ENCODE measurements at places on chromosomes 2 and 18.
A peak's percentile ranks its signal among the peaks of the same experiment; 100 is the strongest.

DNA sequence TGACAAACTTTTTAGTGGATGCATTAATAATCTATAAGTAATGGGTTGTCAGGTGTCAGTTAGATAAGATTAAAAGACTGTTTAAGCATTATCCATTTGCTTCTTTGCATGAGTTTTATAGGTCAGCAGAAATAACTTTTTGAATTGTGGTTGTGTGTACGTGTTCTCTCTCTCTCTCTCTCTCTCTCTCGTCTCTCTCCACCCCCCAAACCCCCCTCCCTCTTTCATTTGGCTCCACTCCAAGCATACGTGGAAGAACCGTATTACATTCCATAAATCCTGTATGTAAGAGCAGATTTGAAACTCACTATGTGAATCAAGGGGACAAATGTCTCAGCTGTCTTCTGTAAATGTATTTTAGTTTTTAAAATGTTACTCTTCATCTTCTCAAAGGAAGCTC lies 120.2 kb downstream of the MEIS1 start:
- DNase-seq, result no peak

DNA sequence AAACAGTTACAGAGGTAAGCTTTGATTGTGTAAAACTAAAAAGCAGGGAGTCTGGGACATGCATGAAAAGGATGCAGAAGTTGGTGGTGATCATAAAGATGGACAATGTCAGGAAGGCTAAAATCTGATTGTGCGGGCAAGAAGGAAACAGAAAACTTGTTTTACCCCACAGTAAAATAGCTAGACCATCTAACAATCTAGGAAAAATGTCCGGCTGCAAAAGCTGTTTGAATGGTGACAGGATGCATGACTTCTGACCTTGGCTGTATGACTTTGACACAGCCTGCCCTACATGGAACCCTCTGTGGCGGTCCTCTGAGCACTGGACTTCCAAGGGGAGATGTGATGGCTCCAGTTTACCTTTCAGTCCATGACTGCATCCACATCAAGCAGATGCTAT lies 93.6 kb downstream of the RAPH1 start:
- no peak for DNase-seq

GRCh38 chr2:117519238-117519637 lies 295.3 kb upstream of the DDX18 start:
- DNase-seq, result no peak

DNA sequence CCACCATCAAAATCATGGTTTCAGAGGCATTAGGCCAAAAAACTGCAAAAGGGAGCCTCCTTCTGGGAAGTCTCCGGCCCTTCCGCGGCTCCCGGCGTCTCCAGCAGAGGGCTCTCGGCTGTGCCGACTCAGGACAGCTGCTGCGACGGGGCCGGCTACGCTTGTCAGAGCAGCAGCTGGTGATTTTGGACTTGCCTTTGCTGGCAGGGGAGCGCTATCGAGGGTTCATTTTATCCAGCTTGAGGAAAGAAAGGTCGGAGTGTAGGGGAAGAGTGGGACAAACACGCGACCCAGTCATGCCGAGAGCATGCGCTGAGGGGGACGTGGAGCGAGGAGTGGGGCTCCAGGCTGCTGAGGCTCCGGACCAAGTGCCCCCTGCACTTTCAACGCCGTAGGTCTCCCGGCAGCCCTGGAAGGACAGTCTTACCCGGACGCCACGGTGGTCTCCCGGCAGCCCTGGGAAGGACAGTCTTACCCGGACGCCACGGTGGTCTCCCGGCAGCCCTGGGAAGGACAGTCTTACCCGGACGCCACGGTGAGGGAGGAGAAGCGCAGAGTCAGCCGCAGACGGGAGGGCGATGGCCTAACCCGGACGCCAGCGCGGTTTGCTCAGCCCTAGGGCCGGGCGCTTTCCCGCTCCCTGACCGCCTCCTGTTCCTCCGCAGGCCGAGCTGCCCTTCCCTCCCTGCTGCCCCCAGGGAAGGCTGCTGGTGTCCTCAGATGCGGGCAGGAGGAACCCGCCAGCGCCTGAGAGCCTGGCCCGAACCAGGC lies 21.7 kb downstream of the DDX18 start:
- peak; percentile 29 for DNase-seq

DNA sequence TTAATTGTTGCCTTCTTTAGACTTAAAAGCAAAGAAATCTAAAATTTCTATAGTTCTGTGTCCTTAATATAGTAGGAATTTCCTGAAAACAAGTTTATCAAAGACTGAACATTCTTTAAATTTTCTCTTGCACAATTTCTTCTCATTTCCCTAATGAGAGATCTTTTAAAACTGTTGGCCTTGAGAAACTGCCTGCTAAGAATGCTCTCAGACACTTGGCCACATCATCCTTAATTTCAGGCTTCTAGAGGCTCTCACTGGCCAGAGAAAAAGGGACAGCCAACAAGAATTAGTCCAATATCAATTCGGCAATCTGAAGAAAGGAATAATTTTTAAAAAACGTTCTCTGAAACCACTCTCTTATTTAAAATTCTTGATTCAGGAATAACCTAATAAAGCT lies 167.0 kb upstream of the CREB1 start:
- DNase-seq, result no peak

DNA sequence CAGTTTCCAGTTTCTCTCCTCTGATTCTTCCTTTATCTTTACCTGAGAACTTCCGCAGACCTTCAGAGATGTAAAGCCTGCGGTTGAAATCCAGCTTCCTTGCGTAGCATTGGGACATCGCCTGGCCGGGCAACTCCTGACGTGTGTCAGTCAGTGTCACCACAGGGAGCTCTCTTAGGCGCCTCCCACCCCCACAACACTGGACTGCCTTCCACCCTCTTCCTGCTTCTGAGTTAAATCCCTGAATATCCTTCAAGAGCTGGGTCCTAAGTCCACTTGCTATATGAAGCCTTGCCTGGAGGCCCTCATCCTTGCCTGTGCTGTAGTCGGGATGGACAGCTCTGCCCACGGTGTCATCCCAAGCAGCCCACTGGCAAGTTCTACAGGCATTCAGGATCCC lies 179.4 kb downstream of the SEPTIN10 start:
- no peak for DNase-seq

GRCh38 chr2:149783284-149783683 lies 195.7 kb upstream of the MMADHC start:
- DNase-seq, result no peak

GRCh38 chr2:8932702-8933101 lies 70.8 kb downstream of the MBOAT2 start:
- no peak for DNase-seq

DNA sequence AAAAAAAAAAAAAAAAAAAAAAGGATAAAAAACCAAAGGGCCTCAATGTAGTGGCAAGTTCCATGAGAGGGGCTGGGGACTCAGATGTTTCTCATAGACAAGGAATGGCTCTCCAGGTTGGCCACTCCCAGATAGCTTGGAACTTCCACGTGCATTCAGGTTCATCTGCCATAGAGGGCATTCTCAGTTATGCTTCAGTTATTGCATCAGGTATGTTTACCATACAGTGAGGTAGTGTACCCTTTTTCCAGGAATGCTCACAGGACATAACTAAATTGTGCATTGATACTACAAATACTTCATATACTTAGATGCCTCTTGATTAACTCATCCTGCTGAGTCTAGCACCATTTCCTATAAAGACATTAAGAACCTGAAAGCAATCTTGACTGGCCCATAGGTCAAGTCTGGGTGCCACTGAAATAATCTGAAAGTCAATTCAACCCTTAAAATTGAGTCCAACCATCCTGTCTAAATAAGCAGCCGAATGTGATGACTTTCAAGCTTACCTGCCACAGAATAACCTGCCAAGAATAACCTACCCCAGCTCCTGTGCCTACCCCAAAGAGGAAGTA lies 14.6 kb upstream of the KLHL23 start:
- DNase-seq, result no peak

DNA sequence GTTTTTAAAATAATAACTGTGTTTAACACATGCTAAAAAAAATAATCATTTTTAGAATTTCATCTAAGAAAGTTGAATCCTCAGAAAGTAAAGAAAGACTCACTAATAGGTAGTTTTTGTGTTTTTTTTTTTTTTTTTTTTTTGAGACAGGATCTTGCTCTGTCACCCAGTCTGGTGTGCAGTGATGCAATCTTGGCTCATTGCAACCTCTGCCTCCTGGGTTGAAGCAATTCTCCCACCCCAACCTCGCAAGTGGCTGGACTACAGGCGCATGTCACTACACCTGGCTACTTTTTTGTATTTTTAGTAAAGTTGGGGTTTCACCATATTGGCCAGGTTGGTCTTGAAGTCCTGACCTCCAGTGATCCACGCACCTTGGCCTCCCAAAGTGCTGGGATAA lies 7.1 kb downstream of the CKAP2L start:
- DNase-seq, result no peak

DNA sequence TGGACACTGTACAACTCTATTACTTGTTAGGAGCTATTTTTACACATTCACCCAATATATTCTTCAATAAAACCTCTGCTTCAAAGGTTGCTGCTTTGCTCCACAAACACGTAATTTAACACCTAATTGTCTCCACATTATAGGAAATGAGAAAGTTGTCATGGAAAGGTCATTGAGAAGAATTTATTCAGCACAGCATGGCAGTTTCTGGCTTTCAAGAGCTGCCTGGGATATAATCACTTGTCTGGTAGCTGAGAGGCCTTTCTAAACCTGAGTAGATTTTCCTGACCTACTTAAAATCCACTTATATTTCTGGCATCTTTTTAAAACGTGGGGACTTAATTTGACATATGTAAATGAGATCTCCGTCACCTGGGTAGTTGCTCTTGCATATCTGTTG lies 216.1 kb downstream of the ZNF804A start:
- DNase-seq, result no peak

GRCh38 chr2:177667626-177668025 lies 275.1 kb downstream of the AGPS start:
- no peak for DNase-seq

DNA sequence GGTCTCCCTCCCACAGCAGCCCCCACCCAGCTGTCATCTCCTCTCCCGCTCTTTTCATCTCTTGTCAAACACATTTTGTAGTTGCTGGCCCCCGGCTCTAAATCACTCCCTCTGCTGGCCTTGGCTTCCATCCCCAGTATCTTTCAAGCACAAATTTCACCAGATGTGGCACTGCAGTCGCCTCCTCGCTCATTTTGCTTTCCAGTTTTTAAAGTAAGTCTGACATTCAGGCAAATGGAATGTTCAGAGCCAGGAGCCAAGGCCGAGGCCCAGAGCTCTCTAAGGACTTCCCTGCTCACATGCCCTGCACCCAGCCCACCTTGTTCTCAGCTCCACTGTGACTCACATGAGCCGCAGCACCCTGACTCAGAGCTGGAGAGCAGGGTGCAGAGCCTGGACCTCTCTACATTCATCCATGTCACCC lies 158.4 kb downstream of the GALNT14 start:
- peak; percentile 33 for DNase-seq

DNA sequence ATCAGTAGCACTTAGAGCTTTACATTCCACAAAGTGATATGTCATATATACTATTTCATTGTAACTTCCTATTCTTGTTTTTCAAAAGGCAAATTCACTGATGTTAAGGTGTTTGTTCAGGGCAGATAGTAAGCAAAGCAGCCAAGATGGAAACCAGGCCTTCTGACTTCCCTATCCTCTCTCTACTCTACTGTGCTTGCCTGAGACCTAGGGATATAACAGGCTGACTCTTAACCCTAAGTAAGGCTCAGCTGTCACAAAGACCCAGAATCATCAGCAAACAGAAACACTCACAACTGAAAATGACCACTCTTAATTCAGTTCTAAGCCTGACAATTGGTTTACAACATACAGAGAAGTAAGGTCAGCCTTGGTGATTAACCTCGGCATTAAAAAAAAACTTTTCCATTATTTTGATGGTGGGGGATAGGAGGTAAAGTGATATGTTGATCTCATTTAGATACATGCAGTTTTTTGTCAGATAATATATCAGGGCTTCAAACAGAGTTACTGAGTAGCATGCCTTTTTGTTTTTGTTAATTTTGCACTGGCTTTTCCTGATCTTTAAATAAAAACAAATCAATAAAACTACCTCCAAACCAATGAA lies 95.4 kb upstream of the CHRNA1 start:
- DNase-seq, result no peak

DNA sequence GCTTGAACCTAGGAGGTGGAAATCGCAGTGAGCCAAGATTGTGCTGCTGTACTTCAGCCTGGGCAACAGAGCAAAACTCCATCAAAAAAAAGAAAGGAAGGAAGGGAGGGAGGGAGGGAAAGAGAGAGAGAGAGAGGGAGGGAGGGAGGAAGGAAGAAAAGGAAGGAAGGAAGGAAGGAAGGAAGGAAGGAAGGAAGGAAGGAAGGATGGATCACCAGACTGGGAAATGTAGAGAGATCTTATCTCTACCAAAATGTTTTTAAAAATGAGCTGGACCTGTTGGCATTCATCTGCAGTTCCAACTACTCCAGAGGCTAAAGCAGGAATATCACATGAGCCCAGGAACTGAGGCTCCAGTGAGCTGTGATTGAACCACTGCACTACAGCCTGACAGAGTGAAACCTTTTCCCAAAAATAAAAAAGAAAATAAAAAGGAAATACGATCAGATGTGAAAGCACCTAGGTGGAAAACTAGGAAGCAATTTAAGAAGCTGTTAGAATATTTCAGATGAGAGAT lies 239.4 kb downstream of the CDH7 start:
- no peak for DNase-seq

- no peak for DNase-seq
These were observed 132.3 kb downstream of the RTP5 start for GRCh38 chr2:242001853-242002252.

DNA sequence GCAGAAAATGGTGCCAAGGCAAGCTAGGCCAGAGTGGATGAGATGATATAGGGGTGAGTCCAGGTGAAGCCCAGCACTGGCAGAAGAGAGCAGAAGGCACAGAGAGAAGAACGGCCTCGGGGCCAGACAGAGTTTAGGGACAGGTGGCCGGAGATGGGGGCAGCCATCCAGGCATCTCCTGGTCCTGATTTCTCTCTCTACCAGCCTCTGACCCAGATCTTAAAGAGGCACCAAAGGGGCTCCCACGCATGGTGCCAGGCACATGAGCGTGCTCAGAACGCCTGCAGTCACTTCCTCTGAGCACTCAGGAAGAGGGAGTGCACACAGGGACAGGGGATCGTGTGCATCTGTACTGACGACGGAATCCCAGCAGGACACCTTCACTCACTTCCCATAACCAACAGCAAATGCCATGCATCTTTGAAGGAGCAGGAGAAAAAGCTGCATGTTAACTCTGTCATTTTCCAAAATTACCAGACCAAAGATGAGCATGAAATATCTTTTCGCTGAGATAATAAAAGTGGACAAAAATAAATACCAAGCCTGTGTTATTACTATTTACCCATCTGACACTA lies 427.8 kb upstream of the MYT1L start:
- DNase-seq, result no peak

DNA sequence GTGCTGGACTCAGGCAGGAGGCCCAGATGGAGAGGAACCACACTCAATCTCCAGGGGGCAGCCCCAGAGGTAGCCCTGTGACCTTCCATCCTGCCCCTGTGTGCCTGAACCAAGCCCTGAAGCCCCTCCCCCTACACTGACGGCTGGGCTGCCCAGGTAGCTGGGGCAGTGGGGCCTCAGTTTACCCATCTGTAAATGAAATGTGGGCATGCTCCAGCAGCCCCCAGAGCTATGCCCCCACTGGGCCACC lies 15.8 kb downstream of the CROCC2 start:
- no peak for DNase-seq

All from AG04449 (cell line).